ENCODE measurements at places on chromosomes 3 and 15.

GRCh38 chr3:11591391-11592282 lies 52.1 kb downstream of the VGLL4 start:
- no peak for DNase-seq

- DNase-seq: no peak
Observed at GRCh38 chr15:73156431-73157191, 104.3 kb downstream of the NEO1 start.

DNA sequence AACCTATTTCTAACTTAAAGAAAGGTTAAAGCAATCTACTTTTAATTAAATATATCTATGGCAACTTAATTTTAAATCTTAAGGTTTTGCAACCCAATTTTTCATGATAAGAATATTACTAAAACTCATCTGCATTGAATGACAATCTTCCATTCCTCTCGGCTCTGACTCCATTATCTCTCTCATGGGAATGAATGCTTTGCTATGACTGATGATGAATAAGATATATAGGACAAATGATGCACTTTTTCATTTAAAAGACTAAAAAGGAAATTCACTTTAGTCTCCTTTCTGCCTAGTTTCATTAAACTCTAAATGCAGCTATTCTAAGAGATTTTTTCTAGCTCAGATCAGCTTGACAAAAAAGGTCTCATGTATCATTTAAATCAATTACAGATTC lies 68.7 kb downstream of the GBE1 start:
- DNase-seq: no peak

DNA sequence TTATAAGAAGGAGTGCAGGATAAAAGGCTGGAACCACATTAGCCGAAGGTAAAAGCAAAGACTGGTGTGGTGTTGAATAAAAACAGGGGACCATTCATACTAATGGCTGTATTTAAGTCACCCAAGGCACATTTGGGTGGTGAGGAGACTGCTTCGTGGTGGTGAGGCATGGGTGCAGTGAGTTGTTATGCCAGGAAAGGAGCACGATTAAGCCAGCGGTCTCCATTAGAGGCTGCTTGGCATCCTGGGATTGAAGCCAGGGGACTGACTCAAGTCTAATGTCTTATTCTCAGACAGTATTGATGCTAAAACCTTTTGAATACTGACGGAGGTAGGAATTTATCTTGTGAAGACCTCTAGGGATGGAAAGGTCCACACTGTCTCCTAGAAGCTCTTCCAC lies 21.9 kb downstream of the FEM1B start:
- no peak for DNase-seq

GRCh38 chr3:46019707-46020106 lies 7.6 kb downstream of the XCR1 start:
- no peak for DNase-seq

DNA sequence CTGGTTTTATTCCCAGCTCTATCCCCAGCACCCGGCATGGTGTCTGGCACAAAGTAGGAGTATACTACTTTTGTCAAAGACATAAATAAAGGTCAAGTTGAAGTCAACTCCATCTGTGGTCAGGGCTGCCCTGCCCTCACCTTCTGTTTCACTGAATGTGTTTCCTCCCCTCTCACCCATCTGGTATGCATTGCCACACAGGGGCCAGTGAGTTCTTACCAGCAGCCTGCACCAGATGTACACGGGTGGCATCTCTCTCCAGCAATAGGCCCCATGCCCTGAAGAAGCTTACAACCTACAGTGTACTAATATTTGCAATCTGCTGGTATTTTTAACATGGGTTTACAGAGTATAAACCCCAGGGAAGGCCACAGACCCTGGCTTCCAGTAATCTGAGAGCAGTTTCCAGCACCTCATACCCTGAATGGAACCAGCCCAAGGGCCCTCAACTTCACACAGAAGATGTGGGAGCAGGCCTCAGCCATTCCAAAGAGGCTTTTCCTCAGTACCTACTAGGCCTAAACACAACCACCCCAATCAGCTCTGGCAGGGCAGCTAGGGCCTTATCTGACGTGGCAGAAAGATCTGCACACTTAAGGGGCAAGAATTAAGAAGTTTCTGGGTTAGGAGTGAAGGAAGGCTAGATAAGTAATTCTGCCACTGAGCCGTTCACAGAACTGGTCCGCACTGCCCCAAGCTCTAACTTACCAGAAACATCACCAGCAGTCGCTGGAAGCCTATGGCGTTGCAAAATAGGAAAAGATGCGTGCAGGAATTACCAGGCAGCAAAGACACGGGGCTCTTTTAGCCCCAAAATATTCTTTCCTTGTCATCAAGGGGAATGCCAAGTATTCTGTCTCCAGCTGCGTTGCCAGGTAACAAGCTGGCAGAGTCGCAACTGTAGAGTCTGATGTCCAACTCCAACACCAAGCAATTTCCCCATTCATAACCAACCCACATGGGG lies 2.1 kb downstream of the IDH2 start:
- DNase-seq: no peak

DNA sequence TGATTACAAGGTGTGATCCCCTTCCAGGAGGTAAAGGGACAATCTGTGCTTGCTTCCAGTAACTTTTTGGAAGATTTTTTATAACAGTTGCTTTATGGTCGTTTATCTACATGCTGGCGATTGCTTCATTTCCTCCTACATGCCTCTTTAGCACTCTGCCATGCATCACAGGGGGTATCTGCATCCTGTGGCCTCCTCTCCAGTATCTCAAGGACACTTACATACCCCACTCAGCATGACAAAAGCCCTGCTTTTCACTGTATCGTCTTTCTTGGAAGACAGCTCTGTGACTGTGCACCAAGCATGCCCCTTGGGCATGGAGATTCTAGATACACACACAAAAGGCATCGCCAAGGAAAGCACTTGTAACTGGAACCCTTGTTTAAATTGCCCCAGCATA lies 25.3 kb downstream of the CAPN3 start:
- DNase-seq: no peak

DNA sequence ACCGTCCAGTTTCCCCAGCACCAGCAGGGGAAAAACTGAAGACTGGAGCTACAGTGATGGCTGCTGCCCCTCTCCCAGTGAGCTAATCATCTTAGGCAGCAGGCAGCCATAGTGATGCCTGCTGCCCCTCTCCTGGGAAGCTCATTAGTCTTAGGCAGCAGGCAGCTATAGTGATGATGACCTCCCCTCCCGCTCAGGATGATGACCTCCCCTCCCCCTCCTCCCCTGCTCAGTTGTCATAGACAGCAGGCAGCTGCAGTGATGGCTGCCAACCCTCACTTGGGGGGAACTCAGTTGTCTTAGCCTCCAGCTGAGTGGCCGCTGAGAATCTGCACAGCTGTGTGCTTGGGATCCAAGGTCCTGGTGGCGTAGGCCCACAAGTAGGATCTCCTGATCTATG lies 80.9 kb upstream of the MANF start:
- DNase-seq: no peak

DNA sequence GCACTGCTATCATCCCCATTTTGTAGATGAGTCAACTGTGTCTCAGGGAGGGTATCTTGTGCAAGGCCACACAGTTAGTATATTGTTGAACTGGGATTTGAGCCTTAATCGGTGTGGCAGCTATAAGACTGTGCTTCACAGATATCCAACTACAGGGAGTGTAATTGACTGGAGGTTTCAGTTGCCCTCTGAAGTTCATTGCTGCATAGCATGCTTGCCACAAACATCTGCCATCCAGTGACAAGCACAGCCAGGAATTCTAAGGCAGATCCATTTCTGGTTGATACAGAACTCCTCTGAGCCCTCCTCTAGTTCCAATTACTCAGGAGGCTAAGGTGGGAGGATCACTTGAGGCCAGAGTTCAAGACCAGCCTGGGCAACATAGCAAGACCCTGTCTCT lies 16.4 kb downstream of the FSD2 start:
- no peak for DNase-seq

- DNase-seq: no peak
Observed at GRCh38 chr15:79373113-79373512, 59.0 kb upstream of the MINAR1 start.

- DNase-seq: no peak
Observed at GRCh38 chr15:91965501-91966193, 112.1 kb downstream of the SLCO3A1 start.

DNA sequence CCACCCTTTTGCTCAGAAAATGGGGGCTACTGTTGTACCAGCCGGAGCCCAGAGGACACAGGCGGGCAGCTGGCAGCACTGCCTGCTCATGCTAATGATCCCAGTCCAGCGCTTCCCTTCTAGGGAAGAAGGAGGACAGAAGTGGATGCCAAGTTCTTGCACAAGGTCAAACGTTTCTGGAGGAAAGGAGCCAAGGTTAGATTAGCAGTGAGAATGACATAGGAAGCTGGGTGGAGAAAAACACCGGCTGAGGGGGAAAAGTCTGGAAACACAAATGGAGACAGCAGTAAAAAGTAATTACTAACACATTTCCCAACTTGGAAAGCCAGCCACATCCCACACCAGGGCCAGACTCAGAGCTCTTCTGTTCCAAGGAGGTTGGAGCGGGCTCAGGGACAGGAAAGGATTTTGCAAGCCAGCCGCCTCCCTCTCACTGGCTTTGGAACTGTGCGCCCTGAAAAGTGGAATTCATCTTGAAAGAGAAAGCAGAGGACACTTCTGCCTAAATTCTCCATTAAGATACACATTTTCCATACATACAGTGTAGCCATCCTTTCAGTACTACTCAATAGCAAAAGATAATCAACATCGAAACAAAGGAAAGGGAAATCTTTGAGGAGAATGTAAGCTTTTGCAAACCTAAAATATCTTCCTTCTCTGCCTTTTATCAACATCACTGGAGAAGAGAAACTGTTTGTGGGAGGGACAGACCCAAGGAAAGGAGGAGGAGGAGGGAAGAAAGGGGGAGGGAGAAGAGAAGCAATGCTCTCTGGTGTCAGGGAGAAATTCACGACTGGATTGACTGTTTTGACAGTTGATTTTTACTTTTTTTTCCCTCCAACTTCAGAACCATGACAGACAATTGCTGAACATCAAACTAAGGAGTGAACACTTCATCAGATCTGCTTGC lies 133.6 kb downstream of the CD47 start:
- DNase-seq: no peak

GRCh38 chr3:23949784-23950183 lies 4.7 kb downstream of the NR1D2 start:
- no peak for DNase-seq

DNA sequence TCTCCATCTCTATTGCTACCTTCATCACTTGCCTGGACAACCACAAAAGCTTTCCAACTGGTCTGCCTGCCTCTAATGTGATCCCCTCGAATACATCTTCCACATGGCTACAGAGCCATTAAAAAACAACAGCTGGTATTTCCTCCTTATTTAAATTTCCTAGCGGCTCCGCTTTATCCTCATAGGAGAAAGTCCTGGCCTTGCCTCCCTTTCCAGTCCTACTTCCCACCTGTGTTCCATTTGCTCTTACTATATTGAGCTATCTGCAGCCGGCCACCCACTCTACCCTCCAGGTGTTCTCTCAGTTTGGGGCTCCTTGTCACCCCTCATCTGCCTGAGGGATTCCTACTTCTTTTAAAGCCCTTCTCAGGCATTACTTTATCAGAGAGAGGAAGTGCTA lies 49.7 kb upstream of the TSPAN3 start:
- no peak for DNase-seq

DNA sequence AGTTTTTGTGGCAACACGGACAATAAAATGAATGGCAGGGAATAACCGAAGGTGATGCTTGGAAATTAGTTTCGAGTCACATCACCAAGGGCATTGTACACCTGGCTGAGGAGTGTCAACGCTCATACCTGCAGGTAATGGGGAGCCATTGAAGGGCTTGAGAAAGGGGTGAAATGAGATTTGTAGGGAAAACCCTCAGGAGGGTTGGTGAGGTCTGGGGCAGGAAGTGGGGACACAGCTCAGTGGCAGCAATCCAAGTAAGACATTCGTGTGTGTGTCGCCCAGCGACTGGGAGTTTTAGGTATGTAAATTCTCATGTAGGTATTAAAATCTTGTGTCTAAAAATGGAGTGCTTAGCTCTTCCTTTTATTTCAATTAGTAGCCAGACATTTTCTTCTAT lies 14.3 kb downstream of the PARP14 start:
- no peak for DNase-seq

DNA sequence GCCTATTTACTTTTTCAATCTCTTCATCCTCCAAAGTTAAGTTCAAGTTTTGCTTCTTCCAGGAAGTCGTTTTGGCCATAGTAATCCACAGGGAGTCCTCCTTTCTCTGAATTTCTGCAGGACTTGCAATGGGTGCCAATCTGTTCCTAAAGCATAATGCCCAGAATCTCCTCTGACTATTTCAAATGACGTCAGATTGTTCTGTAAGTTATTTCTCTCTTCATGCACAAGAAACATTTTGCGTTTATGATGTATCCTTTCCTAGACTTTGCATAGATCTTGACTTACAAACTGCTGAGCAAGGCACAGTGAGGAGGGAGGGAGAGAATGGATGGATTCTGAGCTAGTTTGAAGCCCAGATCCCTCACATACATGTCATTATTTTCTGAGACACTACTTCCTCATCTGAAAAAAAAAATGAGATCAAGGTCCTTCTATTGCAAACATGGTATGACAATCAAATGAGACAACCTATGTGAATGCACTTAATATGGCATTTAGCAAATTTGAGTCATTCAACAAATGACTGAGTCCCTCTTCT lies 103.1 kb downstream of the MEX3B start:
- no peak for DNase-seq

- DNase-seq: no peak
Observed at GRCh38 chr3:150223558-150223957, 184.5 kb upstream of the TSC22D2 start.

DNA sequence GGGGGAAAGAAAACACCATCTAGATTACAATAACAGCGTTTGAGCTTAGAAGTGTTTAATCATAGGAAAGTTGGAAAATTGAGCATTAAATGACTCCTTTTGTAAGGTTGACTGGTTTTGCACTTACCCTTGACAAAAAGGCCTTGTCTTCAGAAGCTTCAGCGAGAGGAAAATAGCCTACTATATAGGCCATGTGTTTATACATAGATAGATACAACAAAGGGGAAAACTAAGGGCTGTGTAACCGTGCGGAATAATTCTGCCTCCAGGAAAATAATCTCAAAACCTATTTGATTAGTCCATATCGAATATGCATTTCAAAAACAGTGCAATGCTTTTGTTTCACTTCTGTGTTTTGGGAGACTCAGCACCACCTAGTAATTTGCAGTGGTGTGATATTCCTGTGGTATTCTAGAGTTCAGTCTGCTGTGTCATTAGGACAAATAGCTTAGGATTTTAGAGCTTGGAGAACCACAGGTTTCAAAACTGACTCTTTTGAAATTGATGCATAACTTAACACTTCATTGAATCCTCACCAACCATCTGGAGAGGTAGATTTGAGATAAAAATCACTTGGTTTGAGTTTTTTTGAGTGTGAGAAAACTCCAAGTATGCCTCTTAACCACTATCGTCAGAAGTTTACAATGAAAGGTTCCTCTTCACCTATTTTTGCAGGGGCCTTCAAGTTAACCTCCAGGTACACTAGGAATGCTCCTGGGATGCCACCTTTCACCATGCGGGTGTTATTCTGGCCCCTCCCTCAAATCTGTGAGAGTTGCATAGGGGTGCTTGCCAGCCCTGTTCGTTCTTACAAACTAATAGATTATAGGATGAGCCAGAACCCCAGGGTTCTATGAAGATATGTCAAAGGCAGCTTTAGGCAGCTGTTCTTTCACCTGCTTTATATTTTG lies 1.9 kb downstream of the ARHGAP31 start:
- DNase-seq: no peak
